ENCODE measurements at places on chromosomes 11 and 22. TPM values are rescaled to one million over a fixed set of nuclear protein-coding genes. Genes with fewer than 3 reads are reported as not detected.
A peak's percentile ranks its signal among the peaks of the same experiment; 100 is the strongest.

HTR3A gene
- not detected for total RNA-seq

WBP2NL gene
- 35.9 TPM for total RNA-seq

ADORA2A gene
- 15.0 TPM for total RNA-seq

ROBO4 gene
- total RNA-seq: not detected

EXPH5 gene
- 2.0 TPM for total RNA-seq

LIF gene
- total RNA-seq: 35.8 TPM

DNA sequence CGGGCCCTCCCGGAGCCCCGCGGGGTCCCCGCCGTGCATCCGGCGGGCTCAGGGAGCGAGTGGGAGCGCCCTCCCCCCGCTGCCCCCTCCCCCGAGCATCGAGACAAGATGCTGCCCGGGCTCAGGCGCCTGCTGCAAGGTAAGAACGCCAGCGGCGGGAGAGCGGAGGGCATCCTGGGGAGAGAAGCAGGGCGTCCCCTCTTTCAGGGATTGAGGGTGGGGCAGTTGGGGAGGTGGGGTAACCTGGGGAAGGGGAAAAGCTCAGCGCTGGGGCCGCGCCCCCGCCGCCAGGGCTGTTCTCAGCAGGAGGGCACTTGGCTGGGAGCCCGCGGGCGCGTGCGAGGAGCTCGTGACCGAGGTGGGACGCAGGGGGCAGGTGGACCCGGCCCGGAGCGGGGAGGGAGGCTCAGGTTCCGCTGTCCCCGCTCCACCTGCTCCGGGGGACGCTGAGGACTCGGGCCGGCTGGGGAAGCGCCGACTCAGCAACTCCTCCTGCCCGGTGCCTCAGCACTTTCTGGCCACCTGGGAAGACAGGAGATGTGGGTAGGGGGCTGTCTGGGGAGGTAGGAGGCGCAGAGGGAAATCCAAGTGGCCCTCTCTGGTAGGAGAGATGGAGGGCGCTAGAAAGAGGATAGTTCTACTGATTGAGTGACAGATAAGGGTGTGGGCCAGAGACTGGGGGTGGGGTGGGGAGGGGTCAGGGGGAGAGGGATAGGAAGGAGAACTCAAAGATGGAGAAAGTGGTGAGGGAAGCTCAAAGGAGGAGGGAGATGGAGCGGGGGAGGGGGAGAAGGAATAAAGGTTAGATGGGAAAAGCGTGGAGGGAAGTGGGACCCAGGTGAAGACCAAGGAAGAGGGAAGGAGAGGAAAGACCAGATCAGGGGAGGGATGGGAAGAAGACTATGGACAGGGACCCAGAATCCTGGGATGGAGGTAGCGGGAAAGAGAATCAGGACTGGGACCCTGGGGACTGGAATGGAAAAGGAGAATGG is 726 bp downstream of the RTN4RL2 start:
- no peak for DNase-seq

- no peak for DNase-seq
These were observed 74.1 kb upstream of the CADM1 start for GRCh38 chr11:115578275-115578674.

GRCh38 chr11:64078284-64078683 is 42.6 kb downstream of the FLRT1 start:
- DNase-seq: no peak

GRCh38 chr11:131626788-131627187 is 256.4 kb downstream of the NTM start:
- DNase-seq: no peak

- DNase-seq: no peak
These were observed 241.9 kb downstream of the SOX6 start for GRCh38 chr11:16114431-16114830.

- peak; percentile 48 for DNase-seq
These were observed 22.9 kb upstream of the ASPHD2 start for GRCh38 chr22:26406118-26406517.

GRCh38 chr11:18455686-18456372 is at the start of gene LDHAL6A:
LDHAL6A (plus strand) TSS chr11:18455856; CDS start chr11:18456681, 825 bp downstream.
- no peak for DNase-seq

GRCh38 chr22:36948273-36949225 is 35.1 kb downstream of the CSF2RB start:
- DNase-seq: no peak

DNA sequence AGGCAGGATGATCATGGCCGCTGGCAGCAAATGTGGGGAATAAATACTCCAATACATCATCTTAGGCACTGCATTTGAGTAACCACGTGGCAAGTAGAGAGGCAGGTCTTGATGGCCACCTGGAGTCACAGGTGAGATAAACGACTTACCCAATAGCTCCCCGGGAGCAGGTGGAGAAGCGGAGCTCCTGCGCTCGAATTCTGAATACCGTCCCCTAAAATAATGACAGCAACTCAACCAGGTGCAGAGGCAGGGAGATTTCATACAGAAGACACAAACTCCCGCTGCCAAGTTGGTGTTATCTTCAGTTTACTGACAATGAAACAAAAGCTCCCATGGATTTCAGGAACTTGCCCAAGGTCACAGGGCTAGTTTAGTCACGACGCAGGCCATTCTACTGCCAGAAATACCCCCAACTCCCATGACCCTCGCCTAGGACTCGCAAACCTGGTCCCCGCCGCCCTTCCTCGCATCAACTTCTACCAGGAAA is 437 bp downstream of the SLC43A3 start:
- DNase-seq: no peak

DNA sequence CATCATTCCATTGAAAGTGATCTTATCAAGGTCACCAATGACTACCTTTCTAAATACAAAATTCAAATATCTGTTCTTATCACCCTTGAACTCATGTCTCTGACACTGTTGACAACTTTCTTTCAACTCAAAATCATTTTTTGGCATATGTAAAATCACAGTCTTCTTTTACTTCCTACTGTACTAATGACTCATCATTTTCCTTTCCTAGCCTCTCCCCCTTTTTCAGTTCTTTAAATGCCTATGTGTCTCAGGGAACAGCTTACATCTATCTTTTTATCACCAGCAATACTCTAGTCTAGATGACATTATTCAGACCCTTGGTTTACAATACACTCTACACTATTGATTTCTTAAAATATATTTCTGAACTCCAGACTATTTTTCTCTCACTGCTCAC is 2220.7 kb upstream of the RAG2 start:
- DNase-seq: no peak

DNA sequence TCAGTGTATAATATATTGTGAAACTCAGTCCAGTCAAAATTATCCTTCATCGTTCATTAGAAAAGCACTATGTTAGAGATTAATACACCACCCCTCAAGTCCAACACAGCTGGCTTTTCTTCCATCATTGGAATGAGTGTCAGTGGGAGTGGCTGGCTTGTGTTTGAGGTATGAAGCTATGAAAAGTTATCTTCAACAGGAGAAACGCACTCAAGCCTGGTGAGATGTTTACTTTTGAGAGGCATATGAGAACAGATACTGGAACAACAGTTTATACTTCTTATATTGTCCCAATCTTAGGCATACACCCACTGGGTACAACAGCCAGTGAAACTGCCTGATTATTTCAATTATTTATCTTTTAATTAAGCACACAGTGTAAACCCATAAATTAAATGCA is 34.3 kb downstream of the PLEKHB1 start:
- no peak for DNase-seq

- no peak for DNase-seq
These were observed 73.3 kb upstream of the FAR1 start for GRCh38 chr11:13595166-13595565.

DNA sequence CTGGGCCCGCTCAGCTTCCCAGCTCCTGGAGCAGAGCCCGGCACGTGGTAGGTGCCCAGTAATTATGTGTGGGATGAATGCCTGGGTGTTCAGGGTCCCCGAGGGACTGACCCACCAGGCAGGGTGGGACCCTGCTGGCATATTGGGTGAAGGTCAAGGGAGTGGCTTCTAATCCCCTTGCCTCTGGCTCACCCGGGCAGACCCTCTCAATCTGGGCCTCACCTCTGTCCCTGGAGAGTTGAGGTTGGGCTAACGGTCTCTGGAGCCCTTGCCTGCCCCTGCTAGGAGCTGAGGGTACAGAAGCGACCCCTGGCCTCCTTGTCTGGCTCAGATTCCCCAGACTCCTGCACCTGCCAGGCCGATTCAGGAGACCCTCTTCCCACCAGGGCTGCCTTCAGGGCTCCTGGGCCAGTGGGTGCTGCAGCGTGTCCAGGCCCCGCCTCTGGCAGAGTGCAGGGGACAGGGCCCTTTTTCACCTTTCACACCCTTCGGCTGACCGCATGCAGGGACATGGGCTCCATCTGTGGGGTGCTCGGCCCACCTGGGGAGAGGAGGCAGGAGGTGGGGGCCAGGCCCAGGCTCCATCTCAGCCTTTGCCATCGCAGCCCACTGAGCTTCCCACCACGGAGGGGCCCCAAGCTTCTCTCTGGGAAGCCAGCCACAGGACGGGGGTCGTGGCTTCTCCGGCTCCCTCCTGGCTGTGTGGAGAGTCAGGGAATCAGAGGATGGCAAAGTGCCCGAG is 3.8 kb upstream of the CTSD start:
- DNase-seq: no peak

DNA sequence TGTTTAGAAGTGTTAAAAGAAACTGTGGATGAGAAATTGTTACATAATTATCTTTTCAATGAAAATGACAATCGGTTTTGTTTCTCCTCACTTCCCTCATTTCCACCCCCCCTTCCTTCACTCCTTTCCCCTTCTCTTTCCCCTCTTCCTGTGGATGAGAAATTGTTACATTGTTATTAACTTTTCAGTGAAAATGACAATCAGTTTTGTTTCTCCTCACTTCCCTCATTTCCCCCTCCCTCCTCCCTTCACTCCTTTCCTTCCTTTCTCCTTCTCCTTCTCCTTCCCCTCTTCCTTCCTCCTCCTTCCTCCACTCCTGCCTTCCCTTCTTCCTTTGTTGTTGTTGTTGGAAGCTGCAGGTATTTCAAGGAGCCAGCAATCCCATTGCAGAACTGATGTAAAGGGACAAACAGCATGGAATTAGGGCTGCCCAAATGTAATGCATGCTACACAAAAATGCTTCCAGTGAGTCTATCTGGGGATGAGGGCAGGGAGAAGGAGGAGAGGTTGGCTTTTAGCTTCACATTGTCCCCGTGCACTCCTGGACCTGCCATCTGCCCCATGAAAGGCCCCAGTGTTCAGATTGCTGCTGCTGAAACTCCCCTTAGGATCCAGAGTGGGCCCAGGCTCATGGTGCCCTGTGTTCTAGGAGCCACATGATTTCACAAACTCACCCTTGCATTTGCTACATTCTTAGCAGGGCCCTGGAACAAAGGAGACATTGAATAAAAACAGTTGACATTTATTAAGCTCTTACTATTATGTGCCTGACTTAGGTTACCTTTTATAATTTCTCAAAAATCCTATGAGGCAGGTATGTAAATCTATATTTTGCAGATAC is 133.0 kb upstream of the TIMP3 start:
- DNase-seq: no peak

- no peak for DNase-seq
These were observed 36.6 kb downstream of the KIAA1671 start for GRCh38 chr22:24989135-24989534.

GRCh38 chr11:73099512-73100266 is 42.4 kb downstream of the FCHSD2 start:
- DNase-seq: no peak

GRCh38 chr11:70454197-70454767 is 56.0 kb downstream of the CTTN start:
- no peak for DNase-seq

Data from Caki2 (cell line).